ENCODE measurements at places on chromosomes 2 and 18.
A peak's percentile ranks its signal among the peaks of the same experiment; 100 is the strongest.

DNA sequence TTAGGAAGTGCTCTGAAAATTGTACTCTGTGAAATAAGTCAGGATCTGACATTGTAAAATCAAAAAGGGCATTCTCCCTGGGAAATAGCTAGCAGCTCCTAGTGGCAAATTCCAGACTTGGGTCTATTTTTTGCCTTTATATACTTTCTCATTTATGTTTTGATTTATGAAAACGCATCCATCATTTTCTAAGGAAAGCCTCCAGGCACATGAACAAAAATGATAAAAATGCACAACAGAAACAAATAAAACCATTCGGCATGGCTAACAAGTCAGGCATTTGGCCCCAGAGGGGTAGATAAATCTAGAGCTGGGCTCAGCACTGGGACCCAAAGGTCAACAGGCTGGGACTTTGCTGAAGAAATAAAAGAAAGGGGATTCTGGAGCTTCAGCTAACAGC is 167.0 kb downstream of the BCL11A start:
- no peak overlapping the region for H3K27ac ChIP-seq
- H3K4me3 ChIP-seq = no peak overlapping the region
- DNase-seq = no peak
- no peaks in the 10 kb centered on the region for H3K27me3 ChIP-seq
- H3K36me3 ChIP-seq = no peaks in the 10 kb centered on the region

- H3K36me3 ChIP-seq = no peaks in the 10 kb centered on the region
- no peak overlapping the region for H3K27ac ChIP-seq
- H3K4me1 ChIP-seq = no peaks in the 10 kb centered on the region
Measured at GRCh38 chr18:22223254-22223964, 54.0 kb downstream of the GATA6 start.

DNA sequence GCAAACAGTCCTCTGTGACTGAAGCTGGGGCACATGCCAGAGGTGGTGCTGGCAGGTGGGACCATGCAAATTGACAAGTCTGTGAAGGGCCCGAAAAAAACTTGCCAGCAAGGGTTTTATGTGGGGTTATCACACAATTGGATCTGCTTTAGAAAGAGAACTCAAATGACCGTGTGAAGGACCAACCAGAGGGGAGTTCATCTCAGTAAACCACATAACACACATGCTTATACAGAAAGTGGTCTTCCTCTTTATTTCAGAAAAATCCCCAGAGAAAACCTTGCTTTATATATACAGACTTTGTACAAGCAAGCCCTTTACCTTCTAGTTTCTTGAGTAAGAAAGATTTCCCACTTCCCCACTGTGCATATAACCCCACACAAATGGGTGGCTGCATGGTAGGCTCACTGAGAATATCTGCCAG is 46.7 kb downstream of the KIDINS220 start:
- DNase-seq = no peak
- no peak overlapping the region for H3K4me3 ChIP-seq
- no peaks in the 10 kb centered on the region for H3K27me3 ChIP-seq
- no peak overlapping the region for H3K27ac ChIP-seq
- no peaks in the 10 kb centered on the region for H3K4me1 ChIP-seq

DNA sequence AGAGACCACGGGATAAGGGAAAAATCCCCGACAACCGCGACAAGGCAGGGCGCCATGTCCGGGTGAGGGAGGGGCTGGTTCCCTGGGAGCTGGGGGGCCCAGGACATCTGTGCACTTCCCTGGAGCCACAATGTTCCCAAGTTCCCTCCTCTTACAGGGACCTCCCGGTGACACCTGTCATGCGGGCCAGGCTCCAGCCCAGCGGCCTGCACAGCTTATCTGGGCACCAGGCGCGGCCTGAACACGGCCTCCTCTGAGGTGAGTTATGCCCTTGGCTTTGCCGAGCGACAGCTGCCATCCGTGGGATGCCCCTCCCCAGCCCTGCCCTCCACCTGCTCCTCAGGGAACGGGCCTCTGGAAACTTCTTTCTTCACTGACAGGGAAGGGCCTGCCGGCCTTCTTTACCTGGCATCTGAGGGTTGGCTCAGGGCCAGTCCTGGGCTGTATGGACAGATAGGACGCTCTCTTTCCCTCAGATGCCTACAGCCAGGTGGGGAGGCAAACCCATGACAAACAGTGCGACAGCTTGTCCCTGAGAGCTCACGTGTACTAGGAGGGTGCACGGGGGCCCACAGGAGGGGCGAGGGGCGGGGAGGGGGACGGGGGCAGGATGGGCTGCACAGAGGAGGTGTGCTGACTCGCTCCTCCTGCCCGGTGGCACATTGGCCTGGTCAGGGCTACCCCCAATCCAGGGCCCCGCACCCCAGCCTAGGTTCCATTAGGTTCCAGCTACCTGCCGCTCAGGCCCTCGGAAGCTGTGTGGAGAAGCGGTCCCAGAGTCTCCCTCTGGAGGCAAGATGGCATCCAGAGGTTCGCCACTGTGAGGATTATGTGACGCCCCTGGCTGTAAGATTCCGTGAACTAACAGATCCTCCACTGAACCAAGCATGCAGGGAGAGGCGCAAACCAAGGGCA is 34.9 kb upstream of the HPCAL1 start:
- H3K27me3 ChIP-seq = no peaks in the 10 kb centered on the region
- no peaks in the 10 kb centered on the region for H3K36me3 ChIP-seq
- H3K27ac ChIP-seq = no peak overlapping the region
- H3K4me3 ChIP-seq = no peak overlapping the region

DNA sequence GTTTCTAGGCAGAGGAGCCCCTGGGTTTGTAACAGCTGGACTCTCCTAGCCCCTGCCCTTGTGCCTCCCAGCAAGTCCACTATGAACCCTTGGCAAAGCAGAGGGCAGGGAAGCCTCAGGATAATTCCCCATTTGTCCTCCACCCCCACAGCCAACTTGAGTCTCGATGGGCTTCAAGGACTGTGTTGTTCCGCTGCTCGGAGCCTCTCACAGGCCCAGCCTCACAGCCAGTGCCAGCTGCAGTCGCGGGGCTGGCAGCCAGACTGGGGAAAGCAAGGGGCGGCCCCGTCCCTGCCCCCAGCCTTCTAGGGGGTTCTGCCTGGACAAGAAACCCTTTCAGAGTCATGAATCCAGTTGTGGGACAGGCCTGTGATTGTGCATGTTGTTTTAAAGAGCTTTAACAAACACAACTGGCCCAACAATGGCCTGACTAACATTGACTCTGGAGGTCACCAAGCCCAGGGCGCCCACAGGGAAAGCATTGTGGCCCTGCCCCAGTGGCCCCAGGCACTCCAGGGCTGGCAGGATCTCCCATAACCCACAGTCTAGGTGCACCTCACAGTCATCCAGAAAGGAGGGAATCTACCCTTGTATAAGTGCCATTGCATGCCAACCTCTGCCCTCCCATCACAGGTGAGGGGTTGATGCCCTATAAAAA is 71.8 kb upstream of the DAPL1 start:
- no peak overlapping the region for H3K27ac ChIP-seq
- no peaks in the 10 kb centered on the region for H3K4me1 ChIP-seq
- no peak for DNase-seq
- H3K36me3 ChIP-seq = no peaks in the 10 kb centered on the region
- H3K4me3 ChIP-seq = no peak overlapping the region

- H3K36me3 ChIP-seq = no peaks in the 10 kb centered on the region
- H3K27ac ChIP-seq = no peak overlapping the region
- no peak overlapping the region for H3K4me3 ChIP-seq
- H3K27me3 ChIP-seq = no peaks in the 10 kb centered on the region
- H3K4me1 ChIP-seq = no peaks in the 10 kb centered on the region
- DNase-seq = no peak
Measured at GRCh38 chr2:36059691-36060090, 295.9 kb upstream of the CRIM1 start.

DNA sequence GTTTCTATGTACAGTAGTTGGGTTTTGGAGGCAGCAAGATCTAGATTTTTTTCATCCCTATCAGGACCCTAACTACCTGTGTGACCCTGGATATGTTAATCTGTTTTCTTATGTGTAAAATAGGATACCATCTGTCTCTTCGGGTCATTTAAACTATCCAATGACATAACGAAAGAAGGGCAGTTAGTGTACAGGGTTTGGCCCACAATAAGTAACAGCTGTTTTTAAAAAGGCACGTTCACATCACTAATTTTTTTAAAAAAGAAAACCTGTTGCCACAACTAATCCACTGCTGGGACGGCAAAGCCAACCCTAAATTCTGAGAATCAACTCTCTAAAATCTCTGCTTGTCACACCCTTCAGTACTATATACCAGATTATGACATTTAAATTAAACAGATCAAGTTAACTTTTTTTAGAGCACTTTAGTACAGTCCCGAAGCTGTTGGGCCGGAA is 869 bp downstream of the USP40 start:
- no peaks in the 10 kb centered on the region for H3K27me3 ChIP-seq
- no peaks in the 10 kb centered on the region for H3K4me1 ChIP-seq
- no peak for DNase-seq
- H3K4me3 ChIP-seq = peak overlapping the region; percentile 78

DNA sequence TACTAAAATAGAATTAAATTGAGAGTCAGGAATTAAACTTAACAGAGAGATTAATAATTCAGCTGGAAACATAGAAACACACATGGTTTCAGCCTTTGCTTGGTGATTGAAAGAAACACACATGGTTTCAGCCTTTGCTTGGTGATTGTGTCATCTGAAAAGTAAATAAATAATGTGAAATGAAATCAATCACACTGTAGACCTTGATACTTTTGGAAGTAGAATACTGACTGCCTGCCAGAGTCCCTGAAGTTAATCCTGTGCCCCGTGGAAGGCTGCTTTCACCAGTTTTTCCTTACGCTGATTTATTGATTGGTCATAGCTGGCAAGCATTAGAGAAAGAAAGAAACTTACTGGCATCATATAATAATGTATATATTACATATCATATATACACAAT is 1252.7 kb upstream of the FAM98A start:
- DNase-seq = no peak
- H3K27me3 ChIP-seq = no peaks in the 10 kb centered on the region
- no peaks in the 10 kb centered on the region for H3K36me3 ChIP-seq
- H3K27ac ChIP-seq = no peak overlapping the region

DNA sequence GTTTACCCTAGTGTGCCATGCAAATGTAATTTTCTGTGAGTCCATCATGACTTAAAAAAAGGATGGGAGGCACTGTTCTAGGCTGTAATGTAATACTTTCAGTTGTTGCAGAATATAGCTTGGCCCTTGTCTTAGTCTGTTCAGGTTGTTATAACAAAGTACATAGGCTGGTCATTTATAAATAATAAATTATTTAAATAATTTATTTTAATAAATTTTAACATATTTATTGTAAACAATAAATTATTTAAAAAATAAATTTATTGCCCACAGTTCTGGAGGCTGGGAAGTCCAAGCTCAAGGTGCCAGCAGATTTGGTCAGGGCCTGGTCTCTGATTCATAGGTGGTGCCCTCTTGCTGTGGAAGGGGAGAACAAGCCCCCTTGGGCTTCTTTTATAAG is 35.2 kb downstream of the RAPGEF4 start:
- DNase-seq = no peak
- no peaks in the 10 kb centered on the region for H3K36me3 ChIP-seq
- no peaks in the 10 kb centered on the region for H3K27me3 ChIP-seq
- H3K4me1 ChIP-seq = no peaks in the 10 kb centered on the region
- no peak overlapping the region for H3K27ac ChIP-seq
- no peak overlapping the region for H3K4me3 ChIP-seq

- no peaks in the 10 kb centered on the region for H3K27me3 ChIP-seq
- no peak overlapping the region for H3K27ac ChIP-seq
- no peak overlapping the region for H3K4me3 ChIP-seq
- H3K36me3 ChIP-seq = no peaks in the 10 kb centered on the region
Measured at GRCh38 chr2:178211460-178211859, 17.1 kb downstream of the OSBPL6 start.

DNA sequence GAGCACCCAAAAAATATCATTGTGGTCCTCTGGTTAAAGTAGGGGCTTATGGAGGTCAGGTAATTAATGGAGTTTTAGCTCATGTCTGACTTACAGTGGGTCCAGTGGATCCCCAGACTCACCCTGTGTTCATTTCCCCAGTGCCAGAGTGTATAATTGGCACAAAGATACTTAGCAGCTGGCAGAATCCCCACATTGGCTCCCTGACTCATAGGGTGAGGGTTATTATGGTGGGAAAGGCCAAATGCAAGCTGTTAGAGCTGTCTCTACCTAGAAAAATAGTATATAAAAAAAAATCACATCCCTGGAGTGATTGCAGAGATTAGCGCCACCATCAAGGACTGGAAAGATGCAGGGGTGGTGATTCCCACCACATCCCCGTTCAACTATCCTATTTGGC is 1067.6 kb upstream of the ACVR2A start:
- no peaks in the 10 kb centered on the region for H3K36me3 ChIP-seq
- H3K4me3 ChIP-seq = no peak overlapping the region

DNA sequence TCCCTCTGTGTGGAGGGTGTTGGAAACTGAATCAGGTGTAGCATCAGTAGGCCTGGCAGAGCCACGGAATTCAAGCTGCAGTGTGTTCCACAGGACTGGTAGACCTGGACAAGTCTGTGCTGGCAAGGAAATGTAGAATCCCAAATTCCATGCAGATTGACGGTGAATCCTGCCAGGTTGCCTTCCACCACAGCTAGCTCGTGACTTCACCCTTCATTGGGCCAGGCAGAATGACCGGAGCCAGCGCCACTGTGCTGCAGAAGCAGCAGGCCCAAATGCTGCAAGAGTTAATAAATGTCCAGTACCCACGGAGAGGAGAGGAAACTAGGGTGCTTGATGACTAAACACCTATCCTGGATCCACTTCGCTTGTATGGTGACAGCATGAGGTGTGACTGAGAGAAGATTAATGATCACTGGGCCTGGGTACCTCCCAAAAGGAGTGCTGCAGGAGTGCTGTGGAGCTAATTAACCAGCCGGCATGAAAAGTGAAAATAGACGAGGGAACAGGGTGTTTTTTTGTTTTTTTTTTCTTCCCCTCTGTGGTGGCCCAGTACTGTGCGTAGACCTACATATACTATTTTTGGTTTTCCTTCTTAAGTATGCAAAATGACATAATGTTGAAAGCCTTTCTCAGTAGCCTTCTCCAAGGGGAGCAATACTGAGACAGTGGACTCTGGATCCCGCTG is 122.2 kb downstream of the TANC1 start:
- peak overlapping the region; percentile 87 for H3K27ac ChIP-seq
- DNase-seq = no peak
- peaks cover 13% of the 10 kb centered on the region for H3K4me1 ChIP-seq
- H3K36me3 ChIP-seq = no peaks in the 10 kb centered on the region

- H3K4me3 ChIP-seq = no peak overlapping the region
- H3K27ac ChIP-seq = no peak overlapping the region
- H3K27me3 ChIP-seq = no peaks in the 10 kb centered on the region
- peaks cover 5% of the 10 kb centered on the region for H3K36me3 ChIP-seq
- no peak for DNase-seq
Measured at GRCh38 chr2:100394111-100394641, 23.3 kb downstream of the CHST10 start.

DNA sequence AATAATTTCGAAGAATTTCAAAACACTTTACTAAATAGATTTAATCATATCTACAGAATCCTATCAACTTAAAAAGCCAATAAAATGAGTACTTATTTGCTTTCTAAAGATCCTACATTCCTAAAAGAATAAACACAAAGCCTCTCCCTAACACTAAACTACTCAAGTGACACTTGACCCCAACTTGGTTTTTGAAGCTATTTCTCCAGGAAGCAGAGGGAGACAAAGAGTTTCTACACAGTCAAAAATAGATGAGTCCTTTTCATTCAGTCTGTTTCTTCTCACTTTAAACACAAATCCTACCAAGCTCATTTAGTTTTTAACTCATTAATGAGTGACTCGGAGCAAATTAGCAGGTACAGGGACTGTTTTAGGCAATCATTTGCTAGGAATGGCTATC is 2.1 kb downstream of the ATL2 start:
- DNase-seq = no peak
- H3K36me3 ChIP-seq = no peaks in the 10 kb centered on the region
- no peak overlapping the region for H3K27ac ChIP-seq
- H3K4me3 ChIP-seq = peak overlapping the region; percentile 85

Data from aorta (tissue), 5 donors.